ENCODE measurements at places on chromosomes 6 and 20. TPM values are rescaled to one million over a fixed set of nuclear protein-coding genes. Genes with fewer than 3 reads are reported as not detected.

Gene ANKRD66
- total RNA-seq = not detected

Gene HMGN3
- total RNA-seq = 13.4 TPM

Gene ZNF292
- total RNA-seq = 39.4 TPM

Gene MED23
- 33.9 TPM for total RNA-seq
